ENCODE measurements at places on chromosomes 4 and X.

- no peak for DNase-seq
Measured at GRCh38 chr4:184136525-184136924, 81.1 kb downstream of the ENPP6 start.

GRCh38 chr4:148980782-148981480 lies 538.7 kb upstream of the NR3C2 start:
- DNase-seq, result no peak

DNA sequence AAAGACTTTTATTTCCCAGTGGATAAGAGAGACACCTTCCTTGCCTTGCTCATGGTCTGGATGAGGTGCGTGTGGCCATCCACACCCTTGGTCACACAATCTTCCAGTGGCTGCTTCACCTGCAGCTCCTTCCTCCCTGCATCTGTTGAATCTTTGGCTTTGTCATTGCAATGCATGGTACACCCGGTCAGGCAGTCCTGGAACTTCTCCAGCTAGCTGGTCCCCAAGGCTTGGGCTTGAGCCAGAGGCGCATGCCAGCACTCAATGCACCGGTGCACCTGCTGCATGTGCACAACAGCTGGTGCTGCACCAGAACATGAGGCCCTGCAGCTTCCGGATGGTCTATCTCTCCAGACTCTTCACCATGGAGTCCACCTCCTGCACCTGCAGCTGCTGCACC lies 31.7 kb downstream of the SCML1 start:
- no peak for DNase-seq

DNA sequence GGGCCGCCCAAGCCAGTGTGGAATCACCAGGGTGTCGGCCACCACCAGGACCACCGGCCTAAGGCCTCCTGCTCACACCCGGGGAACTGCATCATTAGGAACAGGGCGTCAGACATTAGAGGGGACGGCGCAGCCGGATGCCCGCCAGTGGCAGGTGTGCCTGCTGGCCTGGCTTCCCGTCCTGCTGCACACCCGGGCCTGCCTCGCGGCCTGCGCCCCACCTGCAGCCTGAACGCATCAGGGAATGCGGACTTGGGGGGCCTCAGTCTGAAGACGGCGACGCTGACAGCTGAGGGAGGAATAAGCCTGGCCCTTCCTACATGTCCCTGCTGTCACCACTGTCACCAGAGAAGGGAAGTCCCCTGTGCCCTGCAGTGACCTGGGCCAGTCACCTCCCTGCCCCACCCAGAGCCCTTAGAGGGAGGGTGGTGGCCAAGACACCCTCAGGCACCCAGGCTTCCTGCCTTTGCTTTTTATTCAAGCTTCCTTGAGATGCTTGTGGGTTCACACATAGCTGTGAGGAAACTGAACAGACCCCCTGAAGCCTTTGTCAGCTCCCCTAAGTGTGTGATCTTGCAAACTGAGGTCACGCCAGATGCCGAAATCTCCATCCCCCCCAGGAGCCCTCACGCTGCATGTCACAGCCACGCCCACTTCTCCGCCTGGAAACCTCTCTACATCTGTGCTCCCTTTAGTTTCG lies 3.2 kb downstream of the DGKQ start:
- no peak for DNase-seq

GRCh38 chr4:860561-860960 lies 34.6 kb upstream of the CPLX1 start:
- DNase-seq, result no peak

DNA sequence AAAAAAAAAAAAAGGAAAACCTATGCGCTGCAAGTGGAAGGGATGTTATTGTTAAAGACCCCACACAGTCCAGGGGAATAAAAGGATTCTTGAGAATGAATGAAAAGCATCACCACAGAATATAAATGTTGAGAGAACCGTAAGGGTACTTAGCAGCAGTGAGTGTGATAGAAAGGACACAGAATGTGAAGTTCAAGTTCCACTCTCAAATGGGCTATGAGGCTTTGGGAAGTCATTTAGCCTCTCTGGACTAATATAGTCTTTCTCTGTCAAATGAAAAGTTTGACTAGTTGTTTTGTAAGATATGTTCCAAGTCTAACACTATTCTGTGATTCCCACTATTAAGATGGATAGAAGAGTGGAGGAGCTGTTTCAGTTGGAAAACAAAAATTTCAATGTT lies 35.8 kb upstream of the MAML3 start:
- DNase-seq, result no peak

DNA sequence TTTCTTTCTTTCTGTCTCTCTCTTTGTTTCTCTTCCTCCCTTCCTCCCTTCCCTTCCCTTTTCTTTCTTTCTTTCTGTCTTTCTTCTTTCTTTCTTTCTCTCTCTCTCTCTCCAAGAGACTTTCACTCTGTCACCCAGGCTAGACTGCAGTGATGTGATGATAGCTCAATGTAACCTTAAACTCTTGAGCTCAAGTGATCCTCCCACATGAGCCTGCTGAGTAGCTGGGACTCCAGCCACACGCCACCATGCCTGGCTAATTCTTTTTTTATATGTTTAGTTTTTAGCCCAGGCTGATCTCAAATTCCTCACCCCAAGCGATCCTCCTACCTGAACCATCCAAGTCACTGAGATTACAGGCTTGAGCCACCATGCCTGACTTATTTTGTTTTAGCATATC lies 64.3 kb upstream of the EMCN start:
- no peak for DNase-seq
